Breast epithelium (tissue), 4 donors: ENCODE measurements at places on chromosomes 5 and 9. TPM values are rescaled to one million over a fixed set of nuclear protein-coding genes. Genes with fewer than 3 reads are reported as not detected.
A peak's percentile ranks its signal among the peaks of the same experiment; 100 is the strongest.

- H3K4me1 ChIP-seq = no peaks in the 10 kb centered on the region
- H3K27me3 ChIP-seq = no peaks in the 10 kb centered on the region
- H3K4me3 ChIP-seq = no peak overlapping the region
Observed at GRCh38 chr9:98121058-98121457, 2.0 kb upstream of the TRIM14 start.

GRCh38 chr5:126988021-126988569, 42.3 kb downstream of the MARCHF3 start:
- no peak overlapping the region for H3K4me3 ChIP-seq
- H3K27ac ChIP-seq = no peak overlapping the region
- no peaks in the 10 kb centered on the region for H3K36me3 ChIP-seq
- no peak for DNase-seq
- no peaks in the 10 kb centered on the region for H3K4me1 ChIP-seq

DNA sequence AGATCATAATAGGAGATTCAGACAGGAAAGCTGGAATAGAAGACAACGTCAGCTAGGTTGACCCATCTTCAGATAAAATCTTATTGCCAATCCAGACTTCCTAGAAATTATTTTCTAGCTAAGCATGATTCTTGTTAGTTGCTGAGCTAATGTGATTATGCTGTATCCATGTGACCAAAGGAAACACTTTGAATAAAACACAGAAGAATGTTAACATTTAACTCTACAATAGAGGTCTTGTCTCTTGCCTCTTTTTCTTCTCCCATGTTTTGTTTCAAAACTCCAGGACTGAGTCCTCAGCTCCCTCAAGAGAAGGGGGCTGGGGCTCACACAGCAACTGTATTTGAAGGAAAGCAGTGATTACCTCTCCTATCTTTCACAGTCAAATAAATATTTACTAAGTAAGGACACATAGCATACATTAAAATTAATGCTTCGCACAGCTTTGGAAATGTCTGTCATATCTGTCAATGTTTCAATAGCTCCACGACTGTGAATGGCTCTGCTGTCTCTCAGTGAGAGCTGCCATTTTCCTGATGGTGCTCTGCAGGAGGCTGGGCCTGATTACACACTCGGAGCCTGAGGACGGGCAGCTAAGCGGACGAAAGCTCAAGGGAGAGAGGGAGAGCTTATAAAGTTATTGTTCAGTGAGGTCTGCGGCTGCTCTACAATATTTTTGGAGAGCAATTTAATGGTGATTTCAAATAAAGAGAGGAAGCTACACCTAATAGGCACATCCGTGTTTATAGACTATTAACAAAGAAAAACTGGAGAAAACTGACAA, 64.8 kb upstream of the ZNF462 start:
- H3K36me3 ChIP-seq = no peaks in the 10 kb centered on the region
- H3K27ac ChIP-seq = no peak overlapping the region
- no peaks in the 10 kb centered on the region for H3K27me3 ChIP-seq
- H3K4me1 ChIP-seq = no peaks in the 10 kb centered on the region
- H3K4me3 ChIP-seq = no peak overlapping the region

GRCh38 chr5:132203464-132203818, 24.2 kb downstream of the P4HA2 start:
- no peak overlapping the region for H3K27ac ChIP-seq
- no peaks in the 10 kb centered on the region for H3K4me1 ChIP-seq
- H3K27me3 ChIP-seq = no peaks in the 10 kb centered on the region
- no peak for DNase-seq

- no peaks in the 10 kb centered on the region for H3K27me3 ChIP-seq
- H3K4me3 ChIP-seq = no peak overlapping the region
- peak overlapping the region; percentile 73 for H3K27ac ChIP-seq
Observed at GRCh38 chr5:150618588-150619281, 21.7 kb upstream of the SYNPO start.

- H3K27me3 ChIP-seq = no peaks in the 10 kb centered on the region
- no peaks in the 10 kb centered on the region for H3K4me1 ChIP-seq
- H3K27ac ChIP-seq = no peak overlapping the region
Observed at GRCh38 chr9:114056527-114056926, 21.6 kb downstream of the AMBP start.

- H3K4me3 ChIP-seq = no peak overlapping the region
- no peaks in the 10 kb centered on the region for H3K4me1 ChIP-seq
- DNase-seq = no peak
Observed at GRCh38 chr5:170443624-170444023, 54.5 kb upstream of the KCNMB1 start.

DNA sequence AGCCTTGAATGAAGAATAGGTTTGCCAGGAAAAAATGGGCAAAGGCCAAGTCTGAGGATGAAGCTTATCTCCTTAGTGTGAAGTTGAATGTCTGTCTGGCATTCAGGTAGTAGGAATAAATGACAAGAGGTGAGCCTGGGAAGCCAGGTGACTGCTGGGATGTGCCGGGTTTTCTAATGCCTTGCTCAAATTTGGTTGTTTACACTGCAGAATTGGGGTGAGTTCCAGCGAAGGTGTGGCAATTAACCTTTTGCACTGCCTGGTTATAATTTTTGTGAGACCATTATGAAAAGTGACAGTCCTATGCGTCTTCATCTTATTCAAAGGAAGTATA, 73.6 kb downstream of the MAST4 start:
- no peak overlapping the region for H3K4me3 ChIP-seq
- H3K27ac ChIP-seq = no peak overlapping the region
- H3K36me3 ChIP-seq = no peaks in the 10 kb centered on the region
- no peaks in the 10 kb centered on the region for H3K4me1 ChIP-seq
- no peak for DNase-seq

DNA sequence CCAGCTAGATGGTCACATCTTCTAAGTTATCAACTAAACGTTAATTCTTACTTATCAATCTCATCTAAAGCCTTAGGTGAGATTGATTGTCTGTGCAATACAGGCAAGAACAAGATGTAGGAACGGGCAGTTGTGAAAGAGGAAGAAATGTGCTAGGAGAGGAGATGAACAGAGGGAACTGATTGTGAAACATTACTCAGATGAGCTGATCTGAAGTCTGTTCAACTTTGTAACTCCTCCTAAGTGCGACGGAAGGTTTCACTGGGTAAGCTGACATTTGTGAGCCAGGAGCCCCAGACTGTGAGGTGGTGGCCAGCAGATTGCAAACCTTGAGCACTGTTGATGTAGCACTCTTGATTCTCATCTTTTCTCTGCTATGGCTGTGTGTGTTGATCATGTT, 204.1 kb downstream of the CD180 start:
- H3K4me3 ChIP-seq = no peak overlapping the region
- no peak overlapping the region for H3K27ac ChIP-seq
- DNase-seq = no peak
- H3K36me3 ChIP-seq = no peaks in the 10 kb centered on the region

DNA sequence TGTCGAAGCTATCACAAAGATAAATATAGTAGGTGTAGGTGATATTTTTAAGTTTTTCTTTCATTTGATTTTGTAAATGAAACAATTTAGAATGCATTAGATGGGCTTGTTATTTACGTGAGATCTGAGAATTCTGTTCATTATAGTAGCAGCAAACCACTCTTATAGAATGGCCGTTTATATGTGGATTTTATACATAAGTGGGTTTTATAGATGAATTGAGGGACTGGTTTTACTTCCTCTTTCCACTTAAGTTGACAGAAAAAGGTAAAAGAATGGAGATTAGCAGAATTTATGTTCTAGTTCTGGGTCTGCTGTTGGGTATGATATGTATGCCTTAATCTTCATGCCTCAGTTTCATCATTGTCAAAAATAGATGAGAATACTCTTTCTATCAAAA, 5.6 kb downstream of the RMI1 start:
- no peak overlapping the region for H3K4me3 ChIP-seq
- no peaks in the 10 kb centered on the region for H3K4me1 ChIP-seq
- no peaks in the 10 kb centered on the region for H3K27me3 ChIP-seq
- H3K36me3 ChIP-seq = no peaks in the 10 kb centered on the region
- no peak overlapping the region for H3K27ac ChIP-seq

- H3K4me1 ChIP-seq = no peaks in the 10 kb centered on the region
- H3K36me3 ChIP-seq = no peaks in the 10 kb centered on the region
- H3K4me3 ChIP-seq = no peak overlapping the region
- no peak overlapping the region for H3K27ac ChIP-seq
- no peaks in the 10 kb centered on the region for H3K27me3 ChIP-seq
- DNase-seq = no peak
Observed at GRCh38 chr9:128707446-128707845, 5.1 kb downstream of the PKN3 start.

DNA sequence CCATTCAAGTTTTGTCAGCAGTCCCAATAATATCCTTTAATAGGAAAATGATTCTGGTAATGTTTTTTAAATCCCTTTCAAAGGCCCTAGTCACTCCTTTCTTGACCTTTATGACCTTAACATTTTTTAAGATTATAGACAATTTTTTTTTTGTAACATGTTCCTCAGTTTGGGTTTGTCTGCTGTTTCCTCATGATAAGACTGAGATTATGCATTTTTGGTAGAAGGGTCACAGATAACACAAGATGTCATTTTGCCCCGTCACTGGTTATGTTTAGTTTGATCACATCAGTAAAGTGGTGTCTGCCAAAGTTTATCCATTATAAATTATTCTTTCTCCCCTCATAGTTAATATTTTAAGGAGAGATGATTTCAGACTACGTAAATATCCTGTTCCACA, 16.0 kb upstream of the PTPDC1 start:
- H3K27me3 ChIP-seq = no peaks in the 10 kb centered on the region
- H3K27ac ChIP-seq = no peak overlapping the region
- H3K36me3 ChIP-seq = peaks cover 5% of the 10 kb centered on the region
- DNase-seq = no peak
- H3K4me3 ChIP-seq = no peak overlapping the region
- no peaks in the 10 kb centered on the region for H3K4me1 ChIP-seq

GRCh38 chr9:4515958-4516375, 25.7 kb downstream of the SLC1A1 start:
- H3K4me3 ChIP-seq = no peak overlapping the region
- no peaks in the 10 kb centered on the region for H3K4me1 ChIP-seq
- no peaks in the 10 kb centered on the region for H3K27me3 ChIP-seq
- DNase-seq = no peak

GRCh38 chr5:123367739-123368138, 55.5 kb downstream of the CEP120 start:
- H3K4me3 ChIP-seq = no peak overlapping the region
- H3K4me1 ChIP-seq = no peaks in the 10 kb centered on the region
- H3K27me3 ChIP-seq = no peaks in the 10 kb centered on the region
- H3K36me3 ChIP-seq = no peaks in the 10 kb centered on the region
- DNase-seq = no peak
- H3K27ac ChIP-seq = no peak overlapping the region

GRCh38 chr5:119341452-119342349, 14.1 kb upstream of the TNFAIP8 start:
- no peak for DNase-seq
- no peaks in the 10 kb centered on the region for H3K4me1 ChIP-seq
- no peaks in the 10 kb centered on the region for H3K27me3 ChIP-seq
- H3K4me3 ChIP-seq = no peak overlapping the region
- H3K36me3 ChIP-seq = no peaks in the 10 kb centered on the region

- no peaks in the 10 kb centered on the region for H3K4me1 ChIP-seq
- no peak overlapping the region for H3K4me3 ChIP-seq
- no peak overlapping the region for H3K27ac ChIP-seq
- H3K27me3 ChIP-seq = peaks cover 12% of the 10 kb centered on the region
- DNase-seq = no peak
Observed at GRCh38 chr5:175325681-175326080, 118.3 kb downstream of the DRD1 start.

DNA sequence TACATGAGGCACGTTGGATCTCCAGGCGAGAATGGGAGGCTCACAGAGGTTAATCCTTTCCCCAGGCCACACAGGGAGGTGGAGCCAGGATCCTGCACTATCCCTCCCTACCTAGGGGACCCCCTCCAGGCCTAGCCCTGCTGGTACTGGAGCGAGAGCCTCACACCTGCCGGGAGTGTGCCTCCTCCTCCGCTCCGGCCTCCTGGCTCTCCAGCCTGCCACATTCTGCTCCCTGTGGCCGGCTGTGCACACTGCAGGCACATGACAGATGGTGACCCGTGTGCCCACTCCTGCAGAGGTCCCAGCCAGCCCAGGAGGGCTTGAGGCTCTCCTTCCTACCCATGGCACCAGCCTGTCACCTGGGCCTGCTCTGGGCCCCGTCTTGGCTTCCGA, 93.4 kb downstream of the RXRA start:
- H3K27ac ChIP-seq = no peak overlapping the region
- no peaks in the 10 kb centered on the region for H3K4me1 ChIP-seq
- H3K4me3 ChIP-seq = no peak overlapping the region

- DNase-seq = no peak
- H3K36me3 ChIP-seq = no peaks in the 10 kb centered on the region
- H3K4me1 ChIP-seq = no peaks in the 10 kb centered on the region
- H3K27ac ChIP-seq = no peak overlapping the region
Observed at GRCh38 chr5:66655395-66656324, 59.5 kb downstream of the MAST4 start.

Gene ATOSB
- total RNA-seq = 8.8 TPM

Gene WDR70
- total RNA-seq = 29.6 TPM

Gene TMEM38B
- total RNA-seq = 25.2 TPM

Gene BRIX1
- total RNA-seq = 23.7 TPM

Gene LHX3
- not detected for total RNA-seq
